Fibroblast of skin of right quadriceps (primary cell): ENCODE measurements at places on chromosomes 6 and 20.

DNA sequence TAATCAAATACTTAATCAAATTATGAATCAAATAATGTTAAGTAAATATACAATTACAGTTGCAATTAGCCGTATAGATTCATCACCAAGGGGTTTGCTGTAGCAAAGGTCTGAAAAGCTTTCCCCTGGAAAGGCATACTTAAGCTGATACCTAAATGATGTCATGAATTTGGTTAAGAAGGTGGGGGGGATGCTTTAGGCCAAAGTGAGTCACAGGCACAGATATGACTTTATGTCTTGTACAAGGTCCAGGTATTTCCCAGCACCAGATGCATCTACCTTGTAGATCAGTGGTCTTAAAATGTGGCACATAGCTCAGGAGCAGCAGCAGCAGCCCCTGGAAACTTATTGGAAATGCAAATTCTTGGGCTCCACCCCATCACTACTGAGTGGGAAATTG is 557.3 kb upstream of the CDH4 start:
- peak; percentile 68 for DNase-seq

- peak; percentile 95 for DNase-seq
Measured at GRCh38 chr6:16205377-16206144, 32.8 kb upstream of the GMPR start.

GRCh38 chr6:36445621-36446020 is 2.8 kb downstream of the KCTD20 start:
- DNase-seq: no peak

DNA sequence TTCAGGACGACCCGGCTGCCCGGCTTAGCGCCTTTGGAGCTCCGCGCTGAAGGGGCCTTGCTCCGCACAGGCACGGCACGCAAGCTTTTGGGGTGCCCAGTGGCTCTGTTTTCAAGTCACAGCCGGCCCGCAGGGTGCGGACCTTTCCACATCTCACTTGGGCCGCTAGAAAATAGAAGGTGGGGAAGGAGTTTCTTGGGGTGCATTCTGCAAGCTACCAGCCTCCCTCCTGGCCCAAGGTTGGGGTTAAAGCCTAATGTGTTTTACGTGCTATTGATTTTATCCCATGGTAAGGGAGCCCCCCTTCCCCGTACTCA is 561 bp downstream of the KAT14 start:
- no peak for DNase-seq

DNA sequence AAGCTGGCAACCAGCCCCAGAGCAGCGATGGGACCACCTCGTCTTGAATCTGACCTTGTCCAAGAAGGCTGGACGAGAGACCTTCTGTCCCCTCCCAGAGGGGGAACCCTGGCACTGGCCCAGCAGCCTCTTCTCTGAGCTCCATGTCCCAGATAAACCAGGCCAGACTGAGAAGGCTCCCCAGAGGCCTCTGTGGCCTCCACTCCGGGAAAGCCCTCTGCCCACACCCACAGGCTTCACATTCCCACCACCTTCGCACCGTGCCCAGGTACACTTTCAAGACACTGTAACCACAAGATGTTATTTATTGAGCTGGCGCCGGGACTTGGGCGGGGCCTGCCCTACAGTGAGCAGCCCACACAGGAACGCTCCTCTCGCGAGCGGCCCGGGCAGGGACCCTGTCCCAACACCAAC is 33.2 kb downstream of the ADA start:
- no peak for DNase-seq

- DNase-seq: no peak
Measured at GRCh38 chr6:10420546-10421157, 5.8 kb upstream of the TFAP2A start.

DNA sequence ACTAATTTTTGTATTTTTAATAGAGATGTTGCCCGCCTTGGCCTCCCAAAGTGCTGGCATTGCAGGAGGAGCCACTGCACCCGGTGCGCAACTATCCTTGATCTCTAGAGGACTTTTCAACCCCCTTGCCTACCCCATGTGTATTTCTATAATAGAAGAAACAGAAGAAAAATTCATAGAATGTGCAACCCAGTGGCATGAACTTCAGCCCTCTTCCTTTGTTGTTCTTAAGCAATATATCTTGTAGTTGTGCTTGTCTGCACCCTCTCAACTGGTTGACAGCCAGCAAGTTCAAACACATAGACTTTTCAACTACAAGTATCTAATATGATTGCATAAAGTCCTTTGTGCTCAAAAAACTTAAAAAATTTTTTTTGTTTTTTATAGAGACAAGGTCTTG is 72.3 kb upstream of the NCOA3 start:
- DNase-seq: no peak
